ENCODE measurements at places on chromosomes 11 and 22.

DNA sequence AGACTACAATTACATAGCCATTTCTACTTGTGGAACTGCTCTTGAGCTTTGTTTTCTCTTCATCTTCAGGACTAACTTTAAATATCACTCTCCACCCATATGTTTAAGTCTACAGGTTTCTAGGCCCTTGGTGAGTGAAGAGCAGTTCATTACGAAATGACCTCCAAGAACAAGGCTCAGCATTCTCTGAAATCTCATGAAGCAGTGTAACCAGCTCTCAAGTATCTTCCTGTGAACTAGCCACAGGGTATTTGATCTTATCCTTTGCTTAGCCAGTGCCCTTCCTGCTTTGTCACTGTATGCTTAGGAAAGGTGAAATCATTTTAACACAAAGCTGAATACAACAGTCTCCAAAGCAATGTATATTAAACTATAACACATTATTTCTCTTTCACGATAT is 20.4 kb upstream of the LYVE1 start:
- H3K27me3 ChIP-seq: peaks cover 37% of the 10 kb centered on the region
- no peak overlapping the region for H3K4me3 ChIP-seq
- DNase-seq: no peak
- H3K36me3 ChIP-seq: no peaks in the 10 kb centered on the region
- peaks cover 13% of the 10 kb centered on the region for H3K4me1 ChIP-seq
- H3K27ac ChIP-seq: no peak overlapping the region

DNA sequence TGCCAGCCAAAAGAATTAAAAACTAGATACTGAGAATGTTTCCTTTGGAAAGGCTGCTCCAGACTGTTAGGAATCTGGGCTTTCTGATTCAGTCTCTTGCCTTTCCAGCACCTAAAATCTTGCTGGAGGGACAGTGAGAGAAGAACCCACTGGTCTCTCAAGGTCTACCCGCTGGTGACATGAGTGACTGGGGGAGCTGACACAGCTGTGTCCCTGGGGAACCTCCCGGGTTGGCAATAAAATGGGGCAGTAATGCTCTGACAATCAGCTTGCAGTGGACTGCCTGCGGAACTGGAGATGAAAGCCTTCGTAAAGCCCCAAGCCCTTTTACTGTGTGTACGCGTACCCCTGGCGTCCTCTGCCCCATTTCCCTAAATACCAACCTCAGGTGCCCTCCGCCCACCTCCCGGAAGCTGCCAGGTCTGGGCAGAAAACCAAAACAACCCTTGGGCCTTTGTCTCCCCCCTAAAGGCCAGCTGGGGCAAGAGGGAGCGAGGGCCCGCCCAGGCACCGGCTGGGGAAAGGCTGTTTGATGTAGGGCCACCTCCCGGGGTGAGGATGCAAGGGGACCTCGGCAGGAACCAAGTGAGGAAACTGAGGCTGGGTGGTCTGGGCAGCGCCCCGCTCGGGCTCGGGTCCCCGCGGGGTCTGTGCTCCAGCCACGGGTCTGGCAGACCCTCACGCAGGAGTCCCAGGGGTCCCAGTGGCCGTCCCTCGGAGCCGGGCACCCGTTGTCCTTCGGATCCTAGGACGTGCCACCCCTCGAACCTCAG is 741 bp downstream of the CARS1 start:
- H3K27ac ChIP-seq: peak overlapping the region; percentile 86
- peaks cover 5% of the 10 kb centered on the region for H3K27me3 ChIP-seq
- peak overlapping the region; percentile 88 for H3K4me3 ChIP-seq
- DNase-seq: peak; percentile 57
- H3K36me3 ChIP-seq: peaks cover 24% of the 10 kb centered on the region

DNA sequence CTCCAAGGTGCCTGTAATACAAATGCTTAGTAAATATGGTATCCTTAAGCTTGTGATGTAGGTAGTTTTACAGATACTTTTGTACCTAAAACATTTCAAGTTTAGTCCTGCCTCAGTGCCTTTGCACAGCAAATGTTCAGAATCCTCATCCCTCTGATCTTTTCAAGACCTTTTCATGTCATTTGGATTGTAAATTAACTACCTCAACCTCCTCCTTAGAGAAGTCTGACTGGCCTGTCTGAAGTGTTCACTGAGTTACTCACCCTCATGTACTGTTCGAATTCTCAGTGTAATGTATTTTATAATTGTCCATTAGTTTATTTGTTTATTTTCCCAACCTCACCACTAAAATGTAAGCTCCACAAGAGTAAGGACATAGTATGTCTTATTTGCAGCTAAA is 147.5 kb downstream of the ELP4 start:
- no peak overlapping the region for H3K4me3 ChIP-seq
- no peak overlapping the region for H3K27ac ChIP-seq
- no peaks in the 10 kb centered on the region for H3K36me3 ChIP-seq

DNA sequence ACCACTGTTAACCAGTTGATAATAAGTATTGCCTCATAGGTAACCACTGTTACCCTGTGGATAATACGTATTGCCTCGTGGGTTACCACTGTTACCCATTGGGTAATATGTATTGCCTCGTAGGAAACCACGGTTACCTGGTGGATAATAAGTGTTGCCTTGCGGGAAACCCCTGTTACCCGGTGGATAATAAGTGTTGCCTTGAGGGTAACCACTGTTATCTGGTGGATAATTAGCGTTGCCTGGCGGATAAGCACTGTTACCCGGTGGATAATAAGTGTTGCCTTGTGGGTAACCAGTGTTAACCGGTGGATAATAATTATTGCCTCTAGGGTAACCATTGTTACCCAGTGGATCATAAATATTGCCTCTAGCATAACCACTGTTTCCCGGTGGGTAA is 27.3 kb upstream of the NXPE4 start:
- H3K36me3 ChIP-seq: no peaks in the 10 kb centered on the region
- no peaks in the 10 kb centered on the region for H3K4me1 ChIP-seq
- H3K27me3 ChIP-seq: no peaks in the 10 kb centered on the region

- no peak overlapping the region for H3K27ac ChIP-seq
- DNase-seq: no peak
- no peaks in the 10 kb centered on the region for H3K36me3 ChIP-seq
- peaks cover 49% of the 10 kb centered on the region for H3K27me3 ChIP-seq
- peaks cover 7% of the 10 kb centered on the region for H3K4me1 ChIP-seq
- no peak overlapping the region for H3K4me3 ChIP-seq
These were observed 8.7 kb upstream of the LTO1 start for GRCh38 chr11:69683764-69684333.

- DNase-seq: no peak
- peaks cover 3% of the 10 kb centered on the region for H3K27me3 ChIP-seq
- H3K27ac ChIP-seq: no peak overlapping the region
- no peaks in the 10 kb centered on the region for H3K4me1 ChIP-seq
- H3K4me3 ChIP-seq: no peak overlapping the region
These were observed 1.3 kb downstream of the PATE2 start for GRCh38 chr11:125777309-125777708.

GRCh38 chr11:117941163-117941707 is 12.0 kb upstream of the TMPRSS13 start:
- peaks cover 47% of the 10 kb centered on the region for H3K27me3 ChIP-seq
- no peak for DNase-seq
- H3K4me3 ChIP-seq: no peak overlapping the region
- no peaks in the 10 kb centered on the region for H3K36me3 ChIP-seq
- H3K4me1 ChIP-seq: peaks cover 30% of the 10 kb centered on the region

GRCh38 chr22:46546466-46547178 is 9.2 kb upstream of the CELSR1 start:
- no peak for DNase-seq
- peaks cover 68% of the 10 kb centered on the region for H3K27me3 ChIP-seq
- no peak overlapping the region for H3K27ac ChIP-seq

GRCh38 chr11:71321433-71322191 is 69.2 kb upstream of the SHANK2 start:
- H3K4me1 ChIP-seq: no peaks in the 10 kb centered on the region
- no peak overlapping the region for H3K4me3 ChIP-seq
- no peaks in the 10 kb centered on the region for H3K36me3 ChIP-seq
- H3K27ac ChIP-seq: no peak overlapping the region
- DNase-seq: peak; percentile 1
- no peaks in the 10 kb centered on the region for H3K27me3 ChIP-seq
